ENCODE measurements at places on chromosomes 7 and 10.

DNA sequence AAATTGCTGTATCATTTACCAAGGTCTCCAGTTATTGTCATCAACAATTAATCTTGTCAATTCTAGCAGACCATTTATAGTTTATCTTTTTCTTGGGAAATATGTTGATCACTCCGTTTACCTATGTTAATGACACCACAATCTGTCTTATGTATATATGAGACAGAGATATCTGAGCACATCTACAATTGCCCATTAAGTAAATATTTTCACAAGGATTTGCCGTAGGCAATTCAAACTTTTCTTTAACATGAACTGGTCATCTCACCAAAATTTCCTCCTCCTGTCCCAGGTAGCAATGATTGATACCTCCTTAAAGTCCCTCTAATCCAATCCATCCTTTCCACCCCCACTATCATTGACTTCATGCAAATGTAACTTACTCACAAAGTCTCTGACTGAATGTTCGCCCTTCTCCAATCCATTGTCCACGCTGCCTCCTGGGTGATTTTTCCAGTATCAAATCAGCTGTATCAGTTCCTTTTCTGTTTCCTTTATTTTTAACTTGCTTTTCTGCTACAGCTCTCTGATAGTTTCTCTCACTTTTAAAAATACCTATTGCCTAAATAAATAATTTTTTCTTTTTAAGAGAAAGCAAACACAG is 138.3 kb downstream of the GNAT3 start:
- no peak for DNase-seq

DNA sequence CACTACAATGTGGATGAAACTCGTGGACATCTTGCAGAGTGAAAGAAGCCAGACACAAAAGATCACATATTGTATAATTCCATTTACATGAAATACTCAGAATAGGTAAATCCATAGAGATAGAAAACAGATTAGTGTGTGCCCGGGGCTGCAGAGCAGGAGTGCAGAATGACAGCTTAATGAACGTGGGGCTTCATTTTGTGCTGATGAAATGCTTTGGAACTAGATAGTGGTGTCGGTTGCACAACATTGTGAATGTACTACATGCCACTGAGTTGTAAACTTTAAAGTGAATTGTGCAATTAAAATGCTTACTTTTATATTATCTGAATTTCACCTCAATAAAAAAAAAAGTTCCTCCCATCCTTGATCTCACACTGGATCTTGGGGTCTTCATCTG is 31.8 kb upstream of the CARD11 start:
- no peak for DNase-seq

DNA sequence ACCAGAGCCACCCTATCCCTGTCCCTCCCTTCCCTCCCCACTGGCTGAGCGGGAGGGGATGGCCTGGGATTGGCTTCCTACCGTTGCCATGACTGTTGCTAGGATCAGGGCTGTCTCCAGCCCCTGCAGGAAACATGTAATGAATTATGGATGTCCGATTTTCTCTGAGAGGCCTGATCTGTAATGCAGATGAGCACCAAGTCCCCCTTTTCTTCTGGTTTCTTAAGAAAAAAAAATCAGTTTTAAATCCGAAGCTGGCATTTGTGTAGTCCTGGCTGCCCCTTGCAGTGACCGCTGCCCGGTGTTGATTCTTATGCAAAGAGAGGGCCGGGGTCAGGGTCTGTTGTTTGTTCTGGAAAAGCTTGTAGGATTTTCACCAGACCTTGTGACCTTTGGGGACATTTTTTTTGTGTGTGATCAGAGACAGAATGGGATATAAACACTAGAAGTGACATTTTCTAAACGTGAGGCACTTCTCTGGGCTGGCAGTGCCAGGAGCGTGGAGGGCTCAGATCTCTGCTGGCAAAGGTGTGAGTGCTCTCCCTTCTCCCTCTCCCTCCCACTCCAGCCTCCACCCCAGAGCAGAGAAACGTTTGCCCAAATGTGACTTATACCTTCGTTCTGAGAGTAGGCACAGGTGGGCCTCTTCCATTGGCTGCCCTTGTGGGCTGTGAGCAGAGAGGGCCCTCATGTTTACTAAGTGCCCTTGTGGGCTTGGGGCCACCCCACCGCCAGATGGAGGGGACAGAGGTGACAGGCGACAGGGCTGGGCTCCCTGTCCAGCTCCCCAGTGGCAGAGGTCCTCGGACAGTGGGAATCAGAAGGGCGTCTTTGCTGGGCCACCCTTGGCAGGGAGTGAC is 127.5 kb downstream of the DNAJB6 start:
- no peak for DNase-seq

DNA sequence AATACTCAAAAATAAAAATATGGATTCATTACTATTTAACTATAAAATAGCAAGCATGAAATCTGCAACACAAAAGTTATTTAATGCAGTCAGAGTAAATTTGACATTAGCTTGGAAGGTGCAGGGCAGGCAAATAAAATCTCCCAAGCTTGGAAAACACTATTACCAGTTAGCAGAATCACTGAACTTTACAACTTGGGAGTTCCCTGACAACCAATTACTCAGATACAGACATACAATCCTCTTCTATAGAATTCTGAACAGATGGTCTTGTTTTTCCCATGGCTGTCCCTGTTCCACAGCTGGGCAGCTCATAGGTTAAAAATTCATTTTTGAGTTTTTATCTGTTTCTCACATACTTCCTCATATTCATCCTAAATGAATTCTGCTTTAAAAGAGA is 1002.6 kb downstream of the SORCS3 start:
- no peak for DNase-seq

- DNase-seq = no peak
Measured at GRCh38 chr10:7014721-7015120, 396.1 kb downstream of the SFMBT2 start.

Data from hematopoietic multipotent progenitor cell (in vitro differentiated cells).